CD4-positive, alpha-beta T cell treated with Interleukin-6 for 4 hours (primary cell): ENCODE measurements at places on chromosomes 6 and 20.

DNA sequence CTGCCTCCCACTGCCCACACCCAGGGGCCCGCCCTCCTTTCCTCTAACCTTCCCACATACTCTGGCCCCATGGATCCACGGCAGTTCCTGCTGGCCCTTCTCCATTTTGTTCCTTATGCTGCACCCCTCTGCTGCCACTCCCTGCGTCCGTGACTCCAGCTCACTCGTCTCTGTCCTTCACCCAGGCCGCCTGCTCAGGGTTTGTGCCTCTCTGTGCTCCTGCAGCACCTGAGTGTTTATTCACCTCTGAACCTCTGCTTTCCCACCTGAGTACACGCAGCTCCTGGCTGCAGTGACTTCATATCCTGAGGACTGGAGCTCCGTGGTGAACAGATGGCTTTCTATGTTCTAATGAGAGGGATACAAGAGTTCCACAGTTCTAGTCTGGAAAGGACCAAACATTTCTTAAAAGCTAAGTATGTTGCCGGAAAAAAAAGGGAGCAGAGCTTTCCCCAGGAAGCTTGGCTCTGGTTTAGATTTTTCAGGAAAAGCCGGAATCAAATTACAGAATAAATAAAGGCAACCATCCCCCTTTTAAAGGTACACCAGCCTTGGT lies 1.5 kb upstream of the GNRH2 start:
- DNase-seq = no peak

DNA sequence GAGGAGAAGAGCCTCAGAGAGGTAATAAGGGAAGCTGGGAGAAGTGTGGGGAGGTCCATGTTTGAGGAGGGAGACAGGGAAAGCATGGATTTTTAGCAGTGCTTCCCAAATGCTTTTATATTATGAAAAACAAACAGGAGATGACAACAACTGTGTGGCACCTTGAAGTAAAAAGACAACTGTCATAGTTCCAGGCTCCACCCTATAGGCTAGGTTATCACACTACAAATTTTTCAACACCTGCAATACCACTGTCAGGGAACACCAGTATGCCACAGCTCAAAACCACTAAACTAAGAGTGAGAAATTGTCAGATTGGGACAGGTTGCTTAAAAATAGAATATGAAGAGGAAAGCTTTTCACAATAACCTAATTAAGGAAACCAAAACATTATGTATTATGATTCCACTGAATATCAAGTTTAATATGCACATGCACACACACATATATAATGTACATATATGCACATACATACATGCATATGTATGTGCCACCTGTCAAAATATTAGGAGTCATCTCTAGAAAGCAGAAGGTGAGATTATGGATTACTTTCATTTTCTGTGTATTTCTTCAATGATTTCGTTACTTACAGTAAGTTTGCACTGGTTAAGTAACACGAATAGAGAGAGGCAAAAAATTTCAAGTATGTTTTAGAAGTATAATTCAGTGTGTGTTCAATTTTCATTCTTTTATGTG lies 261.2 kb downstream of the PTPRK start:
- DNase-seq = no peak

GRCh38 chr20:54048891-54049545 lies 21.4 kb downstream of the BCAS1 start:
- DNase-seq = no peak

DNA sequence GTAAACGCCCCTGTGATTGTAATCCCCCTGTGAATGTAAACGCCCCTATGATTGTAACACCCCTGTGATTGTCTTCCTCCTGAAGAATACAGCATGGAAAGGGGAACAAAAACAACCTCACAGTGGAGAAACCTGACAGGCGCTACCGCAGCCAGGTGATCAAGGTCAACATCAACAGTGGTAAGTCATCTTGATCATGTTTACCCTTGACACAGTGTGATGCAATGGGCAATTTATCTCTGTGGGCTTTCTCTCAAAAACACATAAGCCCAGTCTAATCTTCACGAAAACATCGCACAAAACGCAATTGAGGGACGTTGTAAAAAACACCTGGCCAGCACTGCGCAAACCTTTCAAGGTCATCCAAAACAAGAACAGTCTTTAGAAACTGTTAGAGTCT lies 277.2 kb downstream of the PRKN start:
- no peak for DNase-seq

DNA sequence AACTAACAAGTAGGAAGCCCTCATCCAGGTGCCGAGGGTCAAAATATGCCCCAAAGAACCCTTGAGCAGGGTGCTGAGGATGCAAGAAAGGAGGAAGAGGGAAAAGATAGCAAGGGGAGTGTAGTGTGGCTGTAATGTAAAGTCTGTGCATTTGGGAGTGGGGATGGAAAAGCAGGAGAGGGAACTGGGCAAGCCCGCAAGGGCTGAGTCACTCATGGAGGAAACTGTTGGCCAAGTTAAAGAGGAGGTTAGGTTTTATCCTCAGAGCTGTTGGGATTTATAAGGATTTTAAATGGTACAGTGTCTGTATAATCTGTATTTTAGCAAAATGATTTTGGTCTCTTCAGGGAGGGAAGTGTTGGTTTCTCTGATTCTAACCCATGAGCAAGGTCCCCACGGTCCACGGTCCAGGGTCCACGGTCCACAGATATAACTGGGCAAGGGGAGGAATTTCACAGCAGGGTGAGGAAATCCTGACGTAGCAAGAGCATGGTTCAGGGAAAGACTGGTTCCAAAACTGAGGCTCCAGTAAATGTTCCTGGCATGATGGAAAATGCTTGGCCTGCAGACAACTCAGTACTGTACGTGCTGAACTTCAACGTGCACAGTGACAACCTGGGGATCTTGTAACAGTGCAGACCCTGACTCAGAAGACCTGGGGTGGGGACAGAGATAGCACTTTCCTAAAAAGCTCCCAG lies 759.8 kb downstream of the PTPRT start:
- no peak for DNase-seq
